ENCODE measurements at places on chromosomes 1 and 21.

GRCh38 chr1:181587870-181588438 lies 104.6 kb downstream of the CACNA1E start:
- DNase-seq = no peak

DNA sequence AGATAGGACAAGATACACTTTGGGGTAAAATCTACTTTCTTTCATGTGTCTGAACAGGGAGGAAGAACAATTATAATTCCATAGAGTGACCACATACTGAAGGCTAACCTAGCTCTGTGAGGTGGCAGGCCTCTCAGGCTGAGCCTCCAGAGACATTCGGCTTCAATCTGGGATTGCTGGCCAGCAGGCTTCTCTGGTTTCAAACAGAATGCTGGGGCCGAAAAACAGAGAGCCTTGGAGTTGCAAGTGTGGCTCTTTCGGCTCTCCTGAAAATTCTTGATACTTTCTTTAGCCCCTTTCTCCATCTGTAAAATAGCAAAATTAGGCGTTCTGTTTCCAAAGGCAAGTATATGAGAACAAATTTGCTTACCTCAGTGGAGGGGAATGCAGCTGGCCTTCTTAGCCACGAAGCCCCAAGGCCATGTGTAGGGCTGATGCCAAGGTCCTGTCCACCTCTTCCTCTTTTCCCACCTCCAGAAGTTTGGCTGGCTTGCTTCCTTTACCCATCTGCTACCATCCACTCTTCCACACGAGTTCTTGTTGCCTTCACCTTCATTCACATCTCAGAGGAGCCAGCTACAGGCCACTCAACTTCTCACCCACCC lies 30.0 kb upstream of the UBE2U start:
- DNase-seq = no peak

- no peak for DNase-seq
These were observed 648 bp upstream of the DR1 start for GRCh38 chr1:93344886-93345632.

- DNase-seq = no peak
These were observed 370.1 kb upstream of the NR5A2 start for GRCh38 chr1:199657449-199657848.

DNA sequence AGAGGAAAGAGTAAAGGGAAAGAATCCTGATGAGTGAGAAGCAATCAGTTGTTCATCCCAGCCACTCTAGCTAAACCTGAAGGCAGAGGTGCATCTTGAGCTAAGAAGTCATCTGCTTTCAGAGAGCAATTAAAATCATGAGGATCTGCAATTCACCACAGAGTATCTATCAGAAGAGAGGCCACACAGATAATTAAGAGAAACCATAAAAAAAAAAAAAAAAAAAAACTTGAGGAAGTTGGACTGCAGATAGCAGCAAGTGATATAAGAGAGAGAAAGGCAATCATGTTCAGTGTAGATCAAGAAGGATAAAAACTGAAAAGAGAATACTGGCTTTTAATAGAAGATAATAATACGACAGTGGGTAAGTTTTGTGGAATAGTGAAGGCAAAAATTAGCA lies 17.7 kb downstream of the FOXJ3 start:
- DNase-seq = no peak

GRCh38 chr1:13725714-13726175 lies 25.8 kb downstream of the PRDM2 start:
- DNase-seq = no peak

GRCh38 chr1:36594023-36594422 lies 111.3 kb upstream of the CSF3R start:
- DNase-seq = no peak

DNA sequence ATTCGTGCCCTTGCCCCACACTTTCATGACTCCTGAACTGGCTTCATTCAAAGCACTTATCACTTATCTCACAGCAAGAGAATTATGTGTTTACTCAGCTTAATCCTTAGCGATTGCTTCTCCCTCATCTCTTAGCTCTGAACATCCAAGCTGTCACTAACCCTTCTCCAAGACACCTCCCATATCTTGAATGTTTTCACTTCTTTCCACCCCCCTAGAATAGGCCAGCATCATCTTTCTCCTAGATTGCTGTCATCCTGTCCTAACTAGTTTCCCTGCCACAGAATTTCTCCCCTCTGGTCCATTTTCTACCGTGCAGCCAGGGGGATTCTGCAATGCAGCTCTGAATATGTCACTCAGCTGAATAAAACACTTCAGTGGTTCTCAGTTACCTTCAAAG lies 68.6 kb upstream of the SPATA6 start:
- DNase-seq = no peak

GRCh38 chr1:145926686-145927062 lies 610 bp downstream of the RBM8A start:
- no peak for DNase-seq

GRCh38 chr1:165560883-165561656 lies 17.3 kb downstream of the LRRC52 start:
- DNase-seq = no peak

GRCh38 chr1:24161270-24161669 lies 18.3 kb upstream of the IL22RA1 start:
- DNase-seq = no peak

DNA sequence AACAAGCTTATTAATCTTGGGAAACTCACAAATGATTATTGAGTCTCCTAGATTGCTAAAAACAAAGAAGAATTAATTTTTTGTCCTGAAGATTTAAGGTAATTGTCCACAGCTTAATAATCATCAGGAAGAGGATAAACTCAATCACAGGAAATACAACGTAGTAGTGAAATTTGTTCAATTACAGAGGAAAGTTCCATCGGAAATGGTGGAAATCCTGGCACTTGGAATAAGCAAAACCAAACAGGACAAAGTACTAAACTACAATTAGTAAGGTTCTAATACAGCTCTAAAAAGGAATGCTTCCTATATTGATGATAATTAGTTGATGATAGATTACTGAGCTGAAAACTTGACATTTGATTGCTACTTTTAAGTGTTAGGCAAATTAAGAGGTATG lies 485.4 kb downstream of the USP25 start:
- DNase-seq = no peak

- no peak for DNase-seq
These were observed 9.9 kb upstream of the CTBS start for GRCh38 chr1:84584126-84584525.

DNA sequence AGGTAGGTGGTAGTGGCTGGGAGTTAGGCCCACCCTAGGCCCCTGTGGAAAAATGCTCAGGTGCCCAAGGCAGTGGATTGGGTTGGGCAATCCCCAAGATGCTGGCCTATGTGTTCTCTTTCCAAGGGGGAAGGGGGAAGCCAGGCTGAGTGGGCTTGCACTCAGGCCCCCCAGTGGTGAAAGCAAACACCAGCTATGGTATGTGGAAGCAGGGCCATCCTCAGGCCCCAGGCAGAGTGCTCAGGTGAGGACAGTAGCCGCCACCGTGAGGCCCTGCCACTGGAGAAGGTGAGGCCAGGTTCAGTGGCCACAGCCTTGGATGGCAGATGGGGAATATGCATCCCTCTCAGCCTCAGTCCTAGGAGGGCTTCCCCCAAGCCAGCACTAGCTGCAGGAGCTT lies 11.8 kb downstream of the LY9 start:
- DNase-seq = no peak

GRCh38 chr21:37071561-37072273 lies 1.2 kb downstream of the PIGP start:
- DNase-seq = peak; percentile 12

DNA sequence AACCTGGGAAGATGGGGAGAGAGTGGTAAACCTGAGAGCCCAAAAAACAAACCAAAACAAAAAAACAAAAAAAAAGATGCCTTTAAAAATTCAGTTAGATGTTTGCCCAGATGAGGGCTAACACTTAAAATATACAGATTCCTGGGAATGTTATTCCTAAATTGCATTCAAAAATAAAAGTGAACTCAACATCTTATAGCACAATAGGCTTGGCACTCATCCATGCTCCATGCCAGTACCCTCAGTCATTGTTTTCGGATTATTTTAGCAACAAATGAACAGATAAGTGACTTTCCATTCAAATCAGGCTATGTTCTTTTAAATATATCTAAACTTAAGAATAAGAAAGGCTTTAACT lies 3.7 kb downstream of the ATP1A1 start:
- no peak for DNase-seq

GRCh38 chr21:34744801-34745200 lies 76.0 kb downstream of the CLIC6 start:
- DNase-seq = no peak

DNA sequence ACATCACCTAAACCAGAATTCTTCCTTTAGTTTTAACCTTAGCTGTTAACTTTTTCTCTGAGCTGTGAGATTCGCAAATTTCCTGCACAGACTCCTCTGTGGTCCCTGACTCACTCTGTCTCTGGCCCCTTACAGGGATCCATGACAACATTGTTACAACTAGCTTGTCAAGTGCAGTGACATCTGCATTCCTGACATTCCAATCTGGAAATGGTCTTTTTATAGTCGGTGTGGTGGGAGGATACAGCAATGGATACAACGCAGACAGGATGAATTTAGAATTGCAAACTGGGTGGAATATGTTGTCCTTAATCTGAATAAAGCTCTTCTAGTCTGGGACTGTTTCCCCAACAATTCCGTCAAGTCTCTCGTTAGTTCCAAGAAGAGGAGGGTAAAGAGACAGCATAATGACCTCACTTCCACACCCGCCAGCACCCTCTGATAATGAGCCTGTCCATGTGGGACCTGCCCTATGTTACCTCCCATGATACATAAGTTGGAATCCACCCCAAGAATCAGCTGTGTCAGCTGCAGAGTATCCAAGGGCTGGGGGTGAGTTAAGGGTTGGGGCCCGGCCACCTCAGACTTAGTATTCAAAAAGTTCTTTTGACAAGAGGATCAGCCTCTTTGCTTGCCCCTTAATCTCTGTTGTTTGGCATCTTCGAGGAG lies 49.4 kb downstream of the ILDR2 start:
- DNase-seq = no peak

DNA sequence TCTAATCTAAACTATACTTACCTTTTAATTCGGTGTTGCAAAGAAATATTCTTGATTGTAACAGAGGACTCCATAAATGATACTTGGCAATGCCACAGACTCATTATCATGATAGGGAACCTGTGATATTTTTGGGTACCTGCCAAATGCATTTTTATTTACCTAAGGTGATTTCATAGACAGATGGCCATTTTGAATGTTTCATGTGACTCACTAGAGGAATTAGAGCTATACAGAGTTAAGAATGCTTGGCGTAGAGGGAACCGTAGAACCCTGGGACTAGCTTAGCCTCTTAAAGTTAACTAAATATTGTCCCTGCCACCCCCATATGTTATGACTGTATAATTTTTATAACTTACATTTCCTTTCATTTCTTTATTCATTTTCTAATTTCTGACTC lies 136.1 kb downstream of the DISP1 start:
- DNase-seq = no peak

DNA sequence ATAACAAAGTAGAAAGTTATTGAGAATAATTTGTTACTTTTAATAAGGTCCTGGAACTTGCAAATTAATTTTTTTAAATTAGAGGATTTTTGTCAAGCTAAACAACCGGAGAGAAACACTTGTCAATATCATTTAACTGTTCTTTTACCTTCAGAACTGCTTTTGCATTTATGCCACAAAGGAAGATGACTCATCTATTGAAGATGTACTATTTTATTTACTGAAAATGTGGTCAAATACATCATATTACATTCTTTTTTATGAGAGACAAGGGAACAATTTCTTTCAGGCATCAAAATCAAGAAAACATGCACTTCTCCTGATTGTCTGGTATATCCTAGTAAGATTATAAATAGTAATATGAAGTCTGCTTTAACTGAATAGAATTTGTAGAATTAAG lies 558.2 kb upstream of the PRMT6 start:
- DNase-seq = no peak

- DNase-seq = no peak
These were observed 405.1 kb upstream of the ADAMTS5 start for GRCh38 chr21:27371975-27372331.

DNA sequence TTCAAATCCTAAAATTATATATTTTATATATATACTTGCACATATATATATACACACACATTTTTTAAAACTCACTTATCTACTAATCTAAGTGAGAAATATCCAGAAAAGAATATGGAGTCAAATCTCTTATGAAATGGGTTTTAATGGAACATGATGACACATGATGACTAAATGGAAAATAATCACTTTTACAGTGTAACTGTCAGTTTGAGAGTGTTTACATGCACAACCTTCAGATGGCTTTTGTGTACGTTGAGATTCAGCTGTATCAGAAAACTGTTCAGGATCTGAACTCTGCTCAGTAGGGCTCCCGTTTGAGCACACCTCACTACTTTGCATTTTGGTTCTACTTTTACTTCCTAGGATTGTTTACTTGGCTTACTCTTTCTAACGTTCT lies 189.8 kb downstream of the DNAH14 start:
- DNase-seq = no peak

DNA sequence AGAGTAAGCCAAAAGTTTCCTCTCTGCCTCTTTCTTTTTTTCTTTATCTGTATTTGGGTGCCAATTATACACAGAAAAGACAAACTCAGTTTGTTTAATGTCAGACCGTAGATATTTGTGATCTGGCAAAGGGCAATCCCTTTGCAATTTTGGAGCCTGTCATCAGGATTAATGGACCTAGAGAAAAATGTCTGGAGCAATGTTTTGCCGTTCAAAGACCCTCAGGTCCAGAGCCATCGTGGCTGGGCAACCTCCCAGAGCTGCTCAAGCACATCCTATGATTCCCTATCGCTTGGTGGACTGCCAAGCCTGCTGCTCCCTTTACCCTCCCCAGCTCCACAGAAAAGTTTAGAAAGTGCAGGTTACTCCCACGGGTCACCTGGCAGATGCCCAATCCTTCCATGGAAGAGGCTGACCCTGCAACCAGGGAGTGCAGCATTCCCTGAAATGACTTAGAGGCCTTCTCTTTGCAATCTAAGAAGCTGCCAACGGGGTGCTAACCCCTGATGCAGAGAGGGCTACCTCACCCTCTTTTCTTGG lies 112.5 kb upstream of the NGF start:
- no peak for DNase-seq

DNA sequence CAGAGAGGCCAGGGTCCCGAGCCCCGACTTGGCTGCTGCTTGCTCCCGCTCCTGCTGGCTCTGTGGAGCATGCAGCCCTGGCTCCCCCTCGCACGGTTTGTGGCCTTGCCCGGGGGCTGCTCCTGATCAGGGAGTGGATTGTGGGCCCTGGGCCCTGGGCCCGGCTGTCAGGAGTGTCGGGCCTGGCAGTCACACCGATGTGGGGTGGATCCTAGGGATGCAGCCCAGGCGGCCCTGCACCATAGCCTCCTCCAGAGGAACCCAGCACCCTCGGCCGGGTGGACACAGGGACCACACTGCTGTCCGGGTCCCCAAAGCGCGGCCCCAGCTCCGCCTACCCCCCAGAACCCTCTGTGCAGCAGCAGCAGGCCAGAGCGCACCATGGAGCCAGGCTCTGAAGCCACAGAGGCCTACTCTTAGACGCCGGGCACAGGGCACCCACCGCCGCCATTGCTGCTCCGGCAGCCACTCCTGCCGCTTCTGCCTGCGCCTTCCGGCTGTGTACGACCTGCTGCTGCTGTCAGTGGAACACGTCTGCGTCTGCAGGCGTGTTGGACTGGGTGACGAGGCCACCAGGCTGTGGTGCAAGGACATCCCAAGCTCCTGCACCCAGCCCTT lies 9.4 kb downstream of the SLX9 start:
- DNase-seq = no peak

All from epithelial cell of proximal tubule (primary cell).